ENCODE measurements at places on chromosomes 7 and 10.

- DNase-seq = no peak
Measured at GRCh38 chr10:84293574-84294016, 34.8 kb upstream of the CCSER2 start.

DNA sequence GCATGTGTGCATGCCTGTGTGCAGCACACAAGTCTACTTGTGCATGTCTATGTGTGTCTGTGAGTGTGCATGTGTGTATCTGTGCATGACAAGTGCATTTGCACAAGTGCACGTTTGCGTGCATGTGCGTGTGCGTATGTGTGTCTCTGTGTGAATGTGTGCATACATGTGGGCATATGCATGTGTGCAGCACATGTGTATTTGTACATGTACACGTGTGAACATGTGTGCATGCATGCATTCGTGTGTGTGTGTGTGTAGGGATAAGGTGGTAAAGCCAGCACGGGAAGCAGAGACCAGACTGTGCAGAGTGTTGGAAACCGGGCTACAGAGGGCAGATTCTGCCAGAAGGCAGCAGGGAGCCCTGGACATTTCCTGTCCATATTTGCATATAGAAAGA is 35.9 kb upstream of the GNA12 start:
- DNase-seq = no peak

DNA sequence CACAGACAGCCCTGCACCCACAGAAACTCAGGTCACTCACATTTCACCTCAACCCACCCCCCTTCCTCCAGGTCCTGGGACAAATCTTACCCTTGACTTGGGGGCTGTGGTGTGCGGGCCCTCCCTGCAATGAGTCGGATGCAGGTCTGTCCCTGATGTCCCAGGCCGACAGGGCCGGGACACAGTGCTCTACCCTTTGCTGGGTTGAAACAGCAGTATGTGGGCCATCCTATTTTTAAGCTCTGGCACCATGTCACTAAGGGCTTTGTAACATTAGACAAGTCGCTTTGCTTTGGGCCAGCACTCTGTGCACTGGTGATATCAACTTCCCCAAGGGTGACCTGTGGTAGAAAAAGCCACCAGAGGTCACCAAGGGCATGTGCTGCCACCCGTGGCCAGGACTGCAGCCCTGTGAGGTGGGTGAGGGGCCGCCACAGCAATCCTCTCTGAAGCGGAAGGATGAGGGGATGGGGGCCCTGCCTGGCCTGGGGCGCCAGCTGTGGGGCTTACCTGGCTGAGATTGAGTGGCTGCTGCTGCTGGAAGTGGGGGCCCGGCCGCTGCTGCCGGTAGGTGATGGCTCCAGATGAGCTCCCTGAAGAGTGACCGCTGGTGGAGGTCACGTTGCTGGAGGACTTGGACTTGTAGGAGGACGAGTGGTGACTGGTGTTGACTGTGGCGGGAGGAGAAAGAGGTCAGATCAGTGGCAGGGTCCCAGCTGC is 51.3 kb downstream of the CLEC2L start:
- no peak for DNase-seq

DNA sequence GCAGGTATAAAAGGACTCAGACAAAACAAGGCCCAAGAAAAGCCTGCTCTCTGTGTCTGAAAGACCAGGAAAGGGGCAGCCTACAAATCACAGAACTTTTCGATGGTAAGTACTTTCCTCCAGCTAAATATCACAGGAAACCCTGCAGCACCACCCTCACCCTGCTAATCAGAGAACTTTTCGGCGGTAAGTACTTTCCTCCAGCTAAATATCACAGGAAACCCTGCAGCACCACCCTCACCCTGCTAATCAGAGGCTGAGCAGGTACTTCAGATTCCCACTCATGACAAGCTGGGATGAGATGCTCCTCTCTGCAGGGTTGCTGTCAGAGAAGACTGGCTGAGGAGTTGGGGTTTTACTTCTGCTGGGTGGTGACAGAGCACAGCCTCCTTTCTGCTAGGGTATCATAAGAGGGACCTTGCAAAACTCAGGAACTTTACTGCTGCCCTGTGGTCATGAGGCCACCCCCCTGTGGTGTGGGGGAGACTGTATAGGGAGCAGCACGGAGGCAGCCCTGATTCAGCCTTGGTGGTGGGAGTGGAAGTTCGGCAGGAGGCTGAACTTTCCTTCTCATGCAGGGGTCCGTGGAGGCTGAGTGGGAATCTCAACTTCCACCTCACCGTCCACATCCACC is 7.2 kb downstream of the WDR37 start:
- no peak for DNase-seq

DNA sequence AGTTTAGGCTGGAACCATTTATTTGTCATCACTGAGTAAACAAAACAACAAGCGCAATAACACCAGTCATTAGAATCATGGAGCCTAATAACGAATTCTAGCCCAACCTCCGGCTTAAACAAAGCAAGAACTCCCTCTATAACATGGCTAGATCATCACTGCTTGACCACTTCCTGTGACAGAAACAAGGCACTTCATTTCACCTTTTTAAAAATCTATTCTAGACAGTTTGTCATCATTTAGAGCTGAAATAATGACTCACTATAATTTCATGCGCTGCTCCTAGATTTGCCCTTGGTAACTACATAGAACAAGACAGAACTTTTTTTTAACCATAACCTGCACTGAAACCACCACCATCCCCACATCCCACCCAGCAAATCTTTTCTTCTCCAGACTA is 81.3 kb downstream of the OSBPL3 start:
- no peak for DNase-seq

DNA sequence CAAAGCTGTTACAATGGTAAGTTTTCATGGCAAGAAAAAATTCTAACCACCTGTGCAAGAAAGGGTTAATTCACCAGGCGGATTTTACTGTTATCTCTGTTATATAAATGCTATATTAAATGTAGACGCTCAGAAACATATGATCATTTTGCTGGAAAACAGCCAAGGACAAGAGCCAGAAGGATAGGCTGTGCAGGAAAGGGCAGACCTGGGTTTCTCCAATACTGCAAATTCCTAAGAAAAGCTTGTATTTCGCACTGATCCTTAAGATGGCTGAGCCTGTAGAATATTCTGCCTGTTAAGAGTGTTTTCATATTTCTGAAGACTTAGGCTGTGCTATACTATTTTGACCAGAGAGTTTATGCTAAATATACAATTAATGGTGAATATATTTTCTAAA is 564.1 kb upstream of the KCND2 start:
- no peak for DNase-seq

DNA sequence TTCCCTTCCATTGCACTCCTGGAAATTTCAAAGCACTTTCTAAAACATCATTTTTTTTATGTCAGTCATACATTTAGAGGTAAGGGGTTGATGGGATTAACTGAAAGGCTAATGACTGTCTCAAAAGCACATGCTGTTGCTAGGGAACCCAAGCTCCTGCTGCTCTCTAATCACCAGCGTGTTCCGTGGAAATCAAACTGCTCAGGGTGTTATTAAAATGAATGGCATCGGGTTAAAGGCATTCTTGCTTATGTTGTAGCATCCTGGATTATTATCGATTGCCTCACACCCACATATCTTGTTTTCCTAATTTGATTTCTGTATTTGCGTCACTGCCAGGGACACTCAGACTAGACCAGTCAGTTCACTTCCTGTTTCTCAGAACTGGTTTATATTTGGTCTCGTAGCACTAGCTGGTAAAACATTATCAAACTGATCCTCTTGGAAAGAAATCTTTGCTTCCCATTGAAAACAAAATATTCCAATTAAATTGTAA is 216.5 kb upstream of the MKLN1 start:
- DNase-seq = no peak

All from activated T-cell treated with anti-CD3 and anti-CD28 coated beads, Interleukin-2, amount 50 U/mL, for 1 hour (primary cell).